Activated T-helper 2 cell treated with anti-CD3 and anti-CD28 coated beads, Interferon-gamma antibody, Interleukin-2, Interleukin-4, amounts not matched to agents 10 μg/mL and 5 μg/mL and 100 μg/mL, durations not matched to agents 14 hours and 24 hours and 36 hours (primary cell): ENCODE measurements at places on chromosomes 3 and 15.
A peak's percentile ranks its signal among the peaks of the same experiment; 100 is the strongest.

DNA sequence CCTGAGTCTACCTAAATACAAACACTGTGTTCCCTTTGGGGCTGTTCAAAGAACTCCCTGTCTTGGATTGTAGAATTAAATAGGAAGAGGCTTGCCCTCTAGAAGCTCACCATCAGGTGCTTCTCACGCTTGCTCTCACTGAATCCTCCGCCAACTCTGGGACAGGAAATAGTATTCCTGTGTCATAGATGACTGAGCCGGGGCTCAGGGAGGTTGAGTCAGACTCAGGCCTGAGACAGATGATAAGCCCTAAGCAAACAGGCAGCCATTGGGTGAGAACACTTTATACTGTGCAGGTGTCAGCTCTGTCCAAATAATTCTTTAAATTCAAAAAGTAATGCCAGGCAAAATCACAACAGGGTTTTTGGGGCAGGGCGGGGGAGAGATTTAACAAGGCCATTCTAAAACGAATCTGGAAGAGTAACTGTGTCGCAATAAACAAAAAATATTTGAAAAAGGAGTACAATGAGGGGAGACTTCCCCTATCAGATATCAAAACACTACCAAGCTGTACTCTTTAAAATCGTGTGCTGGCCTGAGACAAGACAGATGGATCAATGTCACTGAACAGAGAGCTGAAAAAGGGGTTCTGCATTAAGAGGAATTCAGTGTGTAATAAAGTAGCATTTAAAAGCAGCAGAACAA lies 59.0 kb downstream of the EPHB3 start:
- DNase-seq = no peak
- peaks cover 36% of the 10 kb centered on the region for H3K27me3 ChIP-seq
- no peaks in the 10 kb centered on the region for H3K36me3 ChIP-seq
- H3K27ac ChIP-seq = no peak overlapping the region
- no peak overlapping the region for H3K4me3 ChIP-seq

DNA sequence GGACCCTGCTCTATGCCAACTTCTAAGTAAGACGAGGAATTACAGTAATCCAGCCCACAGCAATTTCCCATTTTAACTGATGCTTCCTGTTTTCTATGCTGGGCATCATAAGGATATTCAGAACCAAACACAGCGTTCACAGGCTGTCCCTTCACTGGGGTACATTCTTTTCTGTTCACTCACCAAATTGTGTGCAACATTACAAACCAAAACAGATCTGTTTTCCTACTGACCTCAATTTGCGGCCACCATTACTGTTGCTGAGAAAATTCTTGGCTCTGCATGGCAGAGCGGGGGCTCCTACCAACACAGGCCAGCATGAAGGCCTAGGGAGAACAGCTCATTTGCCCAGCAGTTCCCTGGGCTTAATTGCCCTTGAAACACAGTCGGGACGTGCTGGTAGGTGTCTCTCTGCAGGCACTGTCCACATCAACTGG lies 76.5 kb downstream of the MYO1E start:
- no peak overlapping the region for H3K4me3 ChIP-seq
- H3K27me3 ChIP-seq = peaks cover 12% of the 10 kb centered on the region
- peaks cover 2% of the 10 kb centered on the region for H3K36me3 ChIP-seq
- H3K27ac ChIP-seq = no peak overlapping the region

- peak overlapping the region; percentile 33 for H3K27ac ChIP-seq
- no peak for DNase-seq
- H3K4me1 ChIP-seq = peaks cover 26% of the 10 kb centered on the region
- H3K4me3 ChIP-seq = no peak overlapping the region
- H3K36me3 ChIP-seq = no peaks in the 10 kb centered on the region
Observed at GRCh38 chr3:27596334-27596841, 112.2 kb upstream of the SLC4A7 start.

- no peaks in the 10 kb centered on the region for H3K36me3 ChIP-seq
- DNase-seq = no peak
- no peaks in the 10 kb centered on the region for H3K4me1 ChIP-seq
- no peak overlapping the region for H3K4me3 ChIP-seq
- no peaks in the 10 kb centered on the region for H3K27me3 ChIP-seq
Observed at GRCh38 chr3:178743297-178743696, 207.1 kb downstream of the KCNMB2 start.
